Dermis microvascular lymphatic vessel endothelial cell (primary cell): ENCODE measurements at places on chromosomes 2 and 18. TPM values are rescaled to one million over a fixed set of nuclear protein-coding genes. Genes with fewer than 3 reads are reported as not detected.
A peak's percentile ranks its signal among the peaks of the same experiment; 100 is the strongest.

GRCh38 chr2:172972005-172972619, 103.5 kb upstream of the MAP3K20 start:
- DNase-seq = peak; percentile 53

DNA sequence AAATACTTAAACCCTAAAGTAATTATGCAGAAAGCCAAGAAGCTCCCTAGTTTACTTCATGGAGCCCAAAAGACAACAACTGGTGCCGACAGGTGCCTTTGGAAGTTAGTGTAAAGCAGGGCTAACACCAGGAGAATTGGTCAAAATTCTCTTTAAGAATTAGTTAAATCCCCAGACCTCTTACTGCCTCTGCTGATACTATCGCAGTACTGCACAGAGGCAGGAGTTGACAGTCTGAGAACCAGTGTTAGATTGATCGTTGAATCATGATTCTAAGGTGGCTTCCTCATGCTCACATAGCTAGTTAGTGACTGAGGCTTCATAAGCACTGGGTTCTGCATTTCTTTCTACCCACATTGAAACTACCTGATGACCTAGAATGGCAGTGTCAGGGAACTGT, 445.0 kb downstream of the XIRP2 start:
- no peak for DNase-seq

DNA sequence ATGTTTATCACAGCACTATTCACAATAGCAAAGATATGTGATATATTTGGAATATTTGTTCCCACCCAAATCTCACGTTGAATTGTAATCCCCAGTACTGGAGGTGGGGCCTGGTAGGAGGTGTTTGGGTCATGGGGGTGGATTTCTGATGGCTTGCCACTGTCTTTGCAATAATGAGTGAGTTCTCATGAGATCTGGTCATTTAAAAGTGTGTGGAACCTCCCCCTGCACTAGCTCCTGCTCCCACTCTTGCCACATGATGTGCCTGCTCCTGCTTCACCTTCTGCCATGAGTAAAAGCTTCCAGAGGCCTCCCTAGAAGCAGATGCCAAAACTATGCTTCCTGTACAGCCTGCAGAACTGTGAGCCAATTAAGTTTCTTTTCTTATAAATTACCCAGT, 72.2 kb upstream of the DYNC1I2 start:
- no peak for DNase-seq

- no peak for DNase-seq
Measured at GRCh38 chr2:9497017-9497416, 22.7 kb downstream of the IAH1 start.

DNA sequence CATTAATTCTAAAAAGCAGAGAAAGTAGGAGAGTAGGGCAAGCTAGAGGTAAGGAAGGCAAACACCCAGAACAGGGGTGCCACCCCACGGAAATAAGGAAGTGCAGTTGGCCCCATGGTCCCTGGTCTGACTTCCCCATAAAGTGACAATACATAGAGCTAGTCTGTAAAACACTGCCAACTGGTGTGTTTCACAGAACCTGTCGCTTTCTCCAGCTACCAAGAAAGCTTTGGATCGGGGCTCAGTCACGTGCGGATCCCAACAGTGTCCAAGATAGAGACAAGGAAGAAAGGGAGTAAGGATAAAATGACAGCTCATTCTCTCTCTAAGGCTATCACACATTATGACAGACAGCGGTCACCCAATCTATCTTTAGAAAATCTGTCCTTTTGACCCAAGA, 36.4 kb downstream of the TBC1D8 start:
- DNase-seq = no peak

- peak; percentile 65 for DNase-seq
Measured at GRCh38 chr2:128237081-128237534, 81.6 kb downstream of the HS6ST1 start.

DNA sequence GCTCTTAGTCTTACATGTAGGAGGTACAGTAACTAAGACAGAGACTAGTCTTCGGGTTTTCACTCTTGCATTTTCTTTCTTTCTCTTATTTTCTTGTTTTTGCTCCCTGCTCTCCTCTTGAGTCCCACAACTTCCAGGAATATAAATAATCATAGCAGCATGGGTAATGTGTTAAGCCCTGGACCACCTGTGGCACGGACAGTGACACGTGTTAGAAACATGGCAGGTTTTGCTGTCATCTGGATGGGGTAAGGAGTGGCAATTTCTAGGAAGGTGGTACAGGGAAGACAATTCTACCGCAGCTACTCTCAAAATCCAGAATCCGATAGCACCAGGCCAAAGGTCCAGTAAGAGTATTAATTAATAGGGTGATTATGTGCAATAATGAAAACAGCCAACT, 237.5 kb upstream of the FAM98A start:
- no peak for DNase-seq

DNA sequence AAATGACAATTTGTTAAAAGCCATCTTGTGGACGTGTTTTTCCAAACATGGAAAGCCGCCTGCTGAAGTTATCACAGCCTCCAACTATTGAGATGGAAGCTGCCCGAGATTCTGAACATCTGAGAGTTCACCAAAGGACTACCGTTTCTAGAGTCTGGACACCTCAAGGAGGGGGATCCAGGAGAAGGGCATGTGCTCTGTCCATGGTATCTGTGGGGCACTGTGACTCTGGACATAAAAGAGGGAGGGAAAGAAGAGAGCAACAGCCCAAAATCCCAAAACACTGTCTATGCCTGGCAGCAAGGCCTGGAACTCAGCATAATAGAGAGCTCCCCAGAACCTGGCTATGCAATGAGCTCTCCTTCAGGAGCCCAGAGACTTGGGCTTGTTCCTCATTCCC, 319.9 kb downstream of the EN1 start:
- DNase-seq = no peak

GRCh38 chr2:233342301-233342700, 12.0 kb upstream of the DGKD start:
- no peak for DNase-seq

DNA sequence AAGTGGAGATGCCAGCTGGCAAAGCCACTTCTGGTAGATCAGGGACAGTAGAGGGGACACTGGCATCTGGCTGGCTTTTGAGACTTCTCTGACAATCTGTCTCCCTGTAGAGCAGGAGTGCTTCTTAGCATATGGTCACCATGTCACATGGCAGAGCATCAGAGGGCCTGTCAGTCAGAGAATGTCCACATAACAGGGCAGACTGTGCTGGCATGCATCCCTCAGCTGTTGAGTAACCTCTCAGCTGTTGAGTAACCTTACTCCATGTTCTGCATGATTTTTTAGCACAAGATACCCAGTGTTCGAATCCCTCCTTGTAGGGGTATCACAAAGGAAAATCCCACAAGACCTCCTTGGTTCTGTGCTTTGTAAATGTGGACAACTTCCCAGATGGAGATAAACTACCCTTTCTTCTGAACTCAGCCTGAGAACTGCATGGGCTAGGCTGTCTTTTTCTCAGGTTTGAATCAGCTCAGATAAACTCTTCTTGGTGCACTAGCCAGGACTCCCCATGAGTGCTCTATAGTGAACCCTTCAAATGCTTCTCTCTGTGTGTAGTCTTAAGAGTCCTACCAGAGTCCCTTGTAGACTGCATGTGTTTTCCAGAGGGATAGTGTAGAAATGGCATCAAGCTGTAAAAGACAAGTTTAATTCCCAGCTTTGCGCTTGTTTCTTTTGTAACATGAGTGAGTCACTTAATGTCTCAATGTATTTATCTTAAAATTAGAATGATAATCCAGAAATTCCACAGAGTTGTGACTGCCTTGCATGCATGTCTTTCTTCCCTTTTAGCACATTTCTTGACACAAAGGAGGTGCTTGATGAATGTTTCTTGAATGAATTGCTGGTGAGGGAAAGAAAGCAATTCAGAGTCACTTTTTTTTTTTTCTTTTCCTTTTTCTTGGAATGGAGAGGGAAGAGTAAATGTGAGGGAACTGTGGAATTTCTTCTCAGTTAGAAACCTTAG, 442.3 kb upstream of the HNMT start:
- no peak for DNase-seq

DNA sequence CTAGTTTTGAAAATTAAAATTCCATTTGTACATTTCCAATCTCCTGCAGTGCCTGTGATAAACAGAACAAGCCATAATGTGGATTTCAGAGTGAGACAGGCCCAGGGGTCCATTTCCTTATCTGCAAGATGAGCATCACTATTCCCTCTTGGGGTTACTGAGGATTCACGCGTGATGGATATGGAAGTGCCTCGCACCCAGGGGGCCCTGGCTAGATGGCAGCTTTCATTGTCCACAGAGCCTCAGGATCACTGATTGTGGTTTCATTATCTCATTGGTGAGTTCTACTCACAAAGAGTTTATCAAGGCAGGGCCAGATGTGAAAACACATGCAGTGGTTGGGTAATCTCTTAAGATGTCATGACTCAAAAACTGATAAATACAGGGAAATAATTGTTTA, 11.6 kb downstream of the CNGA3 start:
- no peak for DNase-seq

- DNase-seq = no peak
Measured at GRCh38 chr2:60844105-60844504, 37.3 kb upstream of the REL start.

DNA sequence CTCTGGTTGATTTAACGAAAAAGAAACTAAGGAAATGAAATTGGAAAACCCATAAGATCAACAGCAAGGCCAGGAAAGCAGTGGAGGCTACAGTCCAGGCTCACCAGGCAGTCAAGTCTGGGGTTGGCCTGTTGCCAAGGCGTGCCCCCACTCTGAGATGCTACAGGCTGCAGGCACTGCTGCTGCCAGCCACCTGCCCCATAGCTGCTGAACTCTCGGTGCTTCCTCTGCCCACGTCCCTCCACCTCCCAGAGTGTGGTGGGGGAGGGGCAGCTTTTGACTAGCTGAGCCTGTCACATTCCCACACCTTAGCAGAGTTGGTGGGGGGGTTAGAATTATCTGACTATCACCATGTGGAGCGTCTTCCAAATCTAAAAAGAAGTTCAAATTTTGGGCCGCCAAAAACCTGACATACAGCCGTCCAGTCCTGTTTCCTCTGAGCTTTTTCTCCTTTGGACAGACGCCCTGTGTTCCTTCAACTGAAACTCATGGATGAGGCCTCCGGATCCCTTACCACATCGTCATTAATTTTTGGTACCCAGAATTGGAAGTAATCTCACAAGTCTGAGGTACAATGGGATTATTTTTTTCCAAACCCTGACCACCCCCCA, 3.9 kb upstream of the SH3RF3 start:
- DNase-seq = no peak

DNA sequence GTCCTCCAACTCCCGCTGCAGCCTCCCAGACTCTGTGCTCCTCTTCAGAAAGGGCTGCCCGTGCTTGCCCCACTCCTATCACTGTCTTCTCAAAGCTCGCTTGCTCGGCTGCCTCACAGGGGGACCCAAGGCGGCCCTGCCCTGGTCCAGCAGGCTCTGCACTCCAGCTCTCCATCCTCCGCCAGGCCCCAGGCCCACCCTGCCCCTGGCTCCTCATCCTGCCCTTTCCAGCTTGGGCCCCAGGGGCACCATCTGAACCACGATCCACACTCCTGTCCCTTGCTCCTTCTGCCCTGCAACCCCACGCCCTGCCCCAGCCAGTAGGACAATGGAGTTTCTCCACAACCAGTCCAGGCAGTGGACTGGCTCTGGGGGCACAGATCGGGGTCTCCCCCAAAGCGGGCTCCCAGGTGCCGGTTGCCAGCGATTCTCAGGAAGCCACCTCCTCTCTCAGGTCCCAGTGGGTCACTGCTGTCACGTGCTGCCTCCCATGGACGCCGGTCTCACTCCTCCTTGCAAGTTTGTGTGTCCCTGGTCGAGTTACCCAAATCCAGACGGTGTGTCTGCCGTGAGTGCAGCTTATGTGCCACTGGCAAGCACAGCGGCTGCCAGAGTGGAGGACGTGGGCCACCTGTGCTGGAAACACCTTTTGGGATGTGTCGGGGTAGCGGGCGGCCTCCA, 238.5 kb downstream of the HDAC4 start:
- no peak for DNase-seq

DNA sequence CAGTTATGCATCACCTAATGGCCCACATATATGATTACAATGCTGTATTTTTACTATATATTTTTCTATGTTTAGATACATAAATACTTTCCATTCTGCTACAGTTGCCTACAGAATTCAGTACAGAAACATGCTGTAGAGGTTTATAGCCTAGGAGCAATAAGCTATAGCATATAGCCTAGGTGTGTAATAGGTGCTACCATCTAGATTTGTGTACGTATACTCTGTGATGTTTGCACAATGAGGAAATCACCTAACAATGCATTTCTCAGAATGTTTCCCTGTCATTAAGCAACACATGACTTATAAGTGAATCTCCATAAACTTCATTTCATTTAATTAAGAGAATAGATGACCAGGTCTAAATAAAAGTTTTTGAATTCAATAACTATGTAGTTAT, 43.5 kb downstream of the SLC38A11 start:
- DNase-seq = no peak

DNA sequence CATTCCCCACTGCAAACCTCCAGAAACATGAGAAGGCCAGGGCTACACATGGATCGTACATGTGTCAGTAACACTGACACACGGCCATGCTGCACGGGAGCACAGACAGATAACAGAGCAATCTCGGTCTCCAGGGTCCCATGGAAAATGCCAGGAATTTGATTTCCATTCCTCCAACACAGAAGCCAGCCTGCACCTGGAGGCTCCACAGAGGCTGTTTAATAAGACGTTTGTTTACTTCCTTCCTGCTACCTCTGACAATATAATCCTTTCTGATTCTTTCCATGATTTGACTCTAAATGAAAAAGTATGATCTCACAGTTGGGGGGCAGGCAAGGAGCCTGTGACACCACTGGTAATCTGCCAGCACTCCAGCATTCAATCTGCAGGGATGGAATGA, 210.9 kb upstream of the DDX18 start:
- no peak for DNase-seq

GRCh38 chr18:48951448-48952286, 902 bp upstream of the SMAD7 start:
- DNase-seq = peak; percentile 85

- no peak for DNase-seq
Measured at GRCh38 chr18:10797896-10798295, 272.1 kb downstream of the NAPG start.

ALPI gene
- not detected in 2 replicates for total RNA-seq

TTR gene
- not detected in 2 replicates for total RNA-seq

NEDD4L gene
- 6.8 and 9.2 TPM in 2 replicates for total RNA-seq

VWC2L gene
- not detected in 2 replicates for total RNA-seq

SLC4A3 gene
- total RNA-seq = 0.13 and 0.25 TPM in 2 replicates

SKA1 gene
- total RNA-seq = 2.9 and 10.3 TPM in 2 replicates

FBXO36 gene
- 1.0 and 1.2 TPM in 2 replicates for total RNA-seq

IL36G gene
- not detected in 2 replicates for total RNA-seq

SLC35F5 gene
- 108 and 110 TPM in 2 replicates for total RNA-seq

HOXD11 gene
- total RNA-seq = not detected in 2 replicates

APCDD1 gene
- 0.25 TPM in 1 of 2 replicates, not detected in the other for total RNA-seq
